Pancreas (tissue), 10 donors: ENCODE measurements at places on chromosomes 5 and 9. TPM values are rescaled to one million over a fixed set of nuclear protein-coding genes. Genes with fewer than 3 reads are reported as not detected.

GRCh38 chr9:109728686-109729300 lies 51.2 kb upstream of the PALM2AKAP2 start:
- DNase-seq: no peak

Gene SLC9A3
- total RNA-seq: 1.2 TPM

DNA sequence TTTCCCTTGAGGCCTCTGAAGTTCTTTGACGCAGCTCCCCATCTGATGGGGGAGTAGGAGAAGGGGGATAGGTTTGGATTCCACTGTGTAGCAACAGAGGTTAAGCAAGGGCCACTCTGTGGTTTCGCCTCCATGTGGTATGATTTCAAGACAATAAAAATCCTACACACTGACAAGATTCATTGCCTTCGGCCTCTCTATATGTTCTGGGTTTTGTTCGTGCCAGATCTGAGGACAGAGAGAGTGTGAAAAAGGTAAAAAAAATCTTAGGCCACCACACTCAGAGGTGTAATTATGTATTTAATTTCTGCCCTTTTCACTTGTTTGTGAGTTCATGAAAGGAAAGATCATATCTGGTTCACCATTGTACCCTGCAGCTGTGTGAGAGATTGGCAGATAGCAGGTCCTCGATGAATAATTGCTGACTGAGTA lies 715.2 kb upstream of the ZNF608 start:
- DNase-seq: no peak

Gene SPATA31C1
- not detected for total RNA-seq

- no peak for DNase-seq
Observed at GRCh38 chr5:64206653-64207052, 41.0 kb downstream of the RNF180 start.

Gene PCDHB15
- 2.4 TPM for total RNA-seq

Gene PHYHD1
- 38.3 TPM for total RNA-seq

GRCh38 chr9:121946465-121946864 lies 146.6 kb downstream of the TTLL11 start:
- DNase-seq: no peak

DNA sequence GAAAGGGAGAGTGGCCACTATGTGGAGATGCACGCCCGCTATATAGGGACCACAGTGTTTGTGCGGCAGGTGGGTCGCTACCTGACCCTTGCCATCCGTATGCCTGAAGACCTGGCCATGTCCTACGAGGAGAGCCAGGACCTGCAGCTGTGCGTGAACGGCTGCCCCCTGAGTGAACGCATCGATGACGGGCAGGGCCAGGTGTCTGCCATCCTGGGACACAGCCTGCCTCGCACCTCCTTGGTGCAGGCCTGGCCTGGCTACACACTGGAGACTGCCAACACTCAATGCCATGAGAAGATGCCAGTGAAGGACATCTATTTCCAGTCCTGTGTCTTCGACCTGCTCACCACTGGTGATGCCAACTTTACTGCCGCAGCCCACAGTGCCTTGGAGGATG lies 19.8 kb downstream of the RGMB start:
- DNase-seq: peak; percentile 11

DNA sequence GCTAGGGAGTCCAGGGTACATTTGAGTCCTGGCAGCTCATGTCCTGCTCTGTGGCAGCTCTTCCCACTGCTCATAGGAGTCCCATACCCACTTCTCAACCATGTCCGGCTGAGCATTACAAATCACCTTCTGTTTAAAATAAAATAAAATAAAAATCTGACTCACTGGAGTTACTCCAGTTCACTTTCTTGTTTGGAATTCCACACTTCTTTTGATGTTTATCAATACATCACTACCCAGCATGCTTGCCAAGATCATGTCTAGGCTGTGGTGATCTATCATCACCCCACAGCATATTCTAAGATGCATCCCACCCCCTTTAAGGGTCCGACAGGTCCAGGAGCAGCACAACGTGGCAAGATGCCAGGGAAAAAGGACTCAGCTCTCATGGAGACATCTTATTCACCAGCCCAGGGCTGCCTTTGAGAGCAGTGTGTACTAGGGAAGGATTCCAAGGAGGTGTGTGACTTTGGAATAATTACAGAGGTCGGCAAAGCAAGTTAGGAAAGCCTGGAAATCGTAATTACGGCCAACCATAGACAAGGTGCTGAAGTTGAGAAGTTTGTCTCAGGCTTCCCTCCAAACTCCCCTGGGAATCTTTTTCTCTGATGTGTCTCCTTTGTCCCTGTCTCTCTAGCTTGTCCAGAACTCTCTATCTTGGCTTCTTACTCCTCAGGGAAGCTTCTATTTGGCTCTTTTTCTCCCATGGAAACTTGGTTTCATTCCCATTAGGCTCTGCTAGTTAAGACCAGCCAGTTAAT lies 111.4 kb upstream of the SLC1A3 start:
- DNase-seq: no peak

Gene TRIO
- 82.5 TPM for total RNA-seq

Gene LCN12
- 3.2 TPM for total RNA-seq

DNA sequence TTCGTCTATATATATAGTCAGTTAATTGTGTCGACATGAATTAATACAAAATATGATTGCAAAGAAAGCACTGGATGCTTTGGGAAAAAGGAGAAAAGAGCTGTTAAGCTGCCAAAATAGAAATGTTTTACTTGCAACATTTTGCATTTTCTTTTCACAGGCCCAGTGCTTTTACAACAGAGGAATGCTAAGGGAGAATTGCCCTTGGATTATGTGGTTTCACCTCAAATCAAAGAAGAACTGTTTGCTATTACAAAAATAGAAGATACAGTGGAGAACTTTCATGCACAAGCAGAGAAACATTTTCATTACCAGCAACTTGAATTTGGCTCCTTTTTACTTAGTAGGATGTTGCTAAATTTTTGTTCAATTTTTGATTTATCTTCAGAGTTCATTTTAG lies 76.2 kb downstream of the SLF1 start:
- no peak for DNase-seq

DNA sequence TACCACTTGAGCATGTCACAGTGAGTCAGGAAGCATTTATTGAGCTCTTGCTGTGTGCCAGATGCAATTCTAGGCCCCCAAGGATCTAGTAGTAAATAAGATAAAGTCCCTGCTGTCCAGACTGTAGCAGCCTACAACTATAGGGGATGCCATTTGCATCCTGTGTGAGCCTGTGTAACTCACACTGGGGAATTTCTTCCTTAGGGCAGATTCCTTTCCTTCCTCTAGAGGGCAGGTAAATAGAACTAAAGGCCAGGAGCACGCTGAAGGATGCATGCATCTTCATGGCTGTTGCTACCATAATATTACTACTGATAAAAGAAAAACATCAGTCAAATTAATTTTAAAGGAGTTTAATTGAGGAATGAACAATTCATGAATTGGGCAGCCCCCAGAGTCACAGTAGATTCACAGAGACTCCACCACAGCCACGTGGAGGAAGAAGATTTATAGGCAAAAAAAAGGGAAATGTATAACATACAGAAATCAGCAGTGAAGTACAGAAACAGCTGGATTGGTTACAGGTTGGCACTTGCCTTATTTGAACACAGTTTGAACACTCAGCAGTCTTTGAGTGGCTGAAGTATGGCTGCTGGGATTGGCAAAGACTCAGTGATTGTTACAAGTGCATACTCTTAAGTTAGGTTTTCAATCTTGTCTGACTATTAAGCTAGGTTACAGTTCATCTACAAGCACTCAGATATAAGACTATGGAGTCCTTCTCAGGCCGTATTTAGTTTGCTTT lies 98.9 kb downstream of the ACTL7B start:
- no peak for DNase-seq
